ENCODE measurements at places on chromosomes 7 and 10.

DNA sequence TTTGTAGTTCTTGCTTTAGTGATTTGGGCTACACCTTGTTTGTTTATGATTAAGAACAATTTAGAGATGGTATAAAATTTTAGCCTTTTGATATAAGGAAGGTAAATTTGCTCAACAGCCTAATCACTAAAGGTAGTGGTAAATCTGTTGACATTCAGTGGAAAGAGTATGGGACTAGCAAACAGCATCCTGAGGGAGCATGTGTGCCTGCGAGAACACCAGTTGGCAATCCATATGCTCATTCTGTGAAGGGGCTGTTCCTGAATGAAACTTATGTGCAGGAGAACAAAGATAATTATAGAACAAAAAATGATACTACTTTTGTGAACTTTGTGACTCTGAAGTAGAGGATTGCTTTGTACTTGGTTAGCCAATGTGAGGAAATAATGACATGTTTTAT is 44.0 kb downstream of the CAPZA2 start:
- no peak for DNase-seq

GRCh38 chr10:2592360-2593160 is 474.8 kb upstream of the PFKP start:
- DNase-seq = no peak

DNA sequence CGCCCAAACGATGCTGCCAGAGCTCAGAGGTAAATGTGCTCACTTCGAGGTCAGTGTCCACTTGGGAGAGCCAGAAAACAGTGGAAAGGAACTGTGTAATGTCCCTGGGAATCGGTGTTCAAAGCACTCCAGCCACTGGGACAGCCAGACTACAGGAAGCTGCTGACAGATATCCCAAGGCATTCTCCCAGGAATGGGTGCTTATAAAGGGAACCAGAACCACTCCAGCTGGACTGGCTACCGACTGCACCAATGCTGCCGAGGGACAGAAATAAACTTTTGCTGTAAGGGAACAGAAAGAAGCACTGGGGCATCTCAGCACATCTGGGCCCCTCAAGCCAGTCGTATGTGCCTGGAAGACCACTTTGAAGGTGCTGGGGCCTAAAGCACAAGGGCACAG is 76.7 kb downstream of the ATXN7L1 start:
- no peak for DNase-seq

DNA sequence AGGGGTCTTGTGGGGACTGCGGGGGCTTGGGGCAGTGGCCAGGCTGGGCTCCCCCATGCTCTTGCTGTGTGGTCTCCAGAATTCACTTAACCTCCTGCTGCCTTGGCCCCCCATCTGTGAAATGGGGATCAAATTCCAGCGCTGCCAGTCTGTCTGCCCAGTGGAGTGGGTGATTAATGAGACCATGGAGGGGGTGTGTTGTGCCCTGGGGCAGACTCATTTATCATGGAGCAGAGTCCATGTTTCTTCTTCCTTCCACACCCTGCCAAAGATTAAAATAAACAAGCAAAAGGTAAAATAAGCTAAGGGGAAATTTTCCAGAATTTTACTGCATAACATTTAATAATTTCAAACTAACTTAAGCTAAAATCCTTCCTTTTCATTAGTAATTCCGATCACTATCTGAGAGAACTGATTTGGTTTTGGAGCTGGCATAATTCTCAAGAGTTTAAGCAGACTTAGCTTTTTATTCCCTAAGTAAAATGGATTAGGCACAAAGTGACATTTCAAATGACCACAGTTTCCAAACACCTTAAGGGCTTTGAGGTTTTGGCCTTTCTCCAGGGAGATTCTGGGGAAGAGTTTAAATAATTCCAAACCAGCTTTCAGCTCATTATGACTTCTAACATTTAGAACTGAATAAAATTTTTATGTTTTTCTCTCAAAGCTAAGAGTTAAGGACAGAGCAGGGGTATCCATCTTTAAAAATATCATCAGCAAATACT is 211.9 kb downstream of the CXCL12 start:
- peak; percentile 21 for DNase-seq

DNA sequence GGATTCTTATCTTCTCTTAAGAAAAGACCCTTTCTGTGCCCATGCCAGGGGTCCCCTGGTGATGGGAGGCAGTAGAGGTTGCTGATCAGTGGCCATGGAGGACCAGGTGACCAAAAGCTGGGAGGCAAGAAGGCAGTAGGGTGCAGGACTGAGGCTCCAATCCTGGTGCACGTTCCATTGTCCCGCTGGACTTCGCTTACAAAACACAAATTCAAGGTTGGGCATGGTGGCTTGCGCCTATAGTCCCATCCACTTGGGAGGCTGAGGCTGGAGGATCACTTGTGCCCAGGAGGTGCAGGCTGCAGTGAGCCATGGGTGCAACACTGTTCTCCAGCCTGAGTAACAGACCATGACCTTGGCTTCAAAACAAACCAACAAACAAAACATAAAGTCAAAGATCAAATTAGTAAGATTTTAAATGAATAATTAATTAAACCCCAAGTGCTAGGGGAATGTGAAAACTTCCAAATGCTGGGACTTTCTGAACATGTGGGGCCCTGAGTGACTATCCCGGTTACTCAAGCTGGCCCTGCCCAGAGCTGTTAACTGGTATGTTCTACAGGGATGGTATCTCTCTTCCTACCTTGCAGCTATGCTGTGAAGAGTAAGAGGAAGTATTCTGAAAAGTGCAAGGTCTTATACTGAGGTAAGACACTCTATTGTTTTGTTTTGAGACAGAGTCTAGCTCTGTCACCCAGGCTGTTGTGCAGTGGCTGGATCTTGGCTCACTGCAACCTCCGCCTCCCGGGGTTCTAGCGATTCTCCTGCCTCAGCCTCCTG is 97.6 kb downstream of the LYZL2 start:
- no peak for DNase-seq

GRCh38 chr7:51290702-51291540 is 25.7 kb downstream of the COBL start:
- peak; percentile 79 for DNase-seq

DNA sequence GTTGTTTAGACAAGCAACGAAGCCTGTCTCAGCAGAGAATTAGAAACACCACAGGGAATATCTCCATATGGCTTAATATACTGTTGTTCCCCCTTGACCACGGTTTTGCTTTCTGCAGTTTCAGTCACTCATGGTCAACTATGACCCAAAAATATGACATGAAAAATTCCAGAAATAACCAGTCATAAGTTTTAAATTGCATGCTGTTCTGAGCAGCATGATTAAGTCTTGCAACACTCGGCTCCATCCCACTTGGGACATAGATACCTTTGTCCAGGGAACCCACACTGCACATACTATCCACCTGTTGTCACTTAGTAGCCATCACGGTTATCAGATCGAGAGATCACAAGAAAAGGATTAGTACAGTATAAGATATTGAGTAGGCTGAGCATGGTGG is 60.7 kb upstream of the FOXK1 start:
- DNase-seq = peak; percentile 45

DNA sequence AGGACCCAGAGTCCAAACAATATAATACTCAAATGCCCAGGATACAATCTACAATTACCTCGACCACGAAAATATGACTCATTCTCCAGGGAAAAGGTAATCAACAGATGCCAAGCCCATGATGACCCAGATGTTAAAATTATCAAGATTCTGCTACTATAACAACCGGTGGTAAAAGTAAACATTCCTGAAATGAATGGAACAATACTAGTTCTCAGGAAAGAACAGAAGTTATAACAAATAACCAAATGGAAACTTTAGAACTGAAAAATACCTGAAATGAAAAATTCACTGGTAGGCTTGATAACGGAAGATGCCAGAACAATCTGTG is 34.1 kb upstream of the GUSB start:
- DNase-seq = peak; percentile 64

GRCh38 chr10:97584060-97584797 is at the start of gene HOGA1:
Gene HOGA1 (plus strand): TSS chr10:97584389. CDS start chr10:97584704, 315 bp downstream.
- DNase-seq = peak; percentile 67

DNA sequence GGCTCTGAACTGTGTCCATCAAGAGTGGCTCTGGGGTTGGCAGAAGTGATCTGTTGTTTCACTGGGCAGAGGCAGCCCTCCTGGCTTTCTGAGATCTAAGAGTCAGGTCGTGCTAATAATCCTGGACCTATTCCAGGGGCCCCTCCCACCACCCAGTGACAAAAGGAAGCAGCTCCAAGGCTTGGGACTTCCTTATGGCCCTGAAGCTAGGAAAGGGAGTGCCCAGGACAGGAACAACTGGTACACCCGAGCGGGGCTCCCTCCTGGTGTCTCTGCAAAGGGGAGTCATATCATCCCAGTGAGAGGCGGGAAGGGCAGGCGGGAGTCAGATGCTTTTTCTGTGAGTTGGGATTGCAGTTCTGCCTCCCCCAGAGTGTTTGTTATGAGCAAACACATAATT is 32.3 kb downstream of the RPS24 start:
- DNase-seq = peak; percentile 34

GRCh38 chr7:122315507-122316466 is 11.2 kb upstream of the FEZF1 start:
- peak; percentile 10 for DNase-seq

GRCh38 chr7:98049034-98049433 is 57.6 kb upstream of the LMTK2 start:
- no peak for DNase-seq

DNA sequence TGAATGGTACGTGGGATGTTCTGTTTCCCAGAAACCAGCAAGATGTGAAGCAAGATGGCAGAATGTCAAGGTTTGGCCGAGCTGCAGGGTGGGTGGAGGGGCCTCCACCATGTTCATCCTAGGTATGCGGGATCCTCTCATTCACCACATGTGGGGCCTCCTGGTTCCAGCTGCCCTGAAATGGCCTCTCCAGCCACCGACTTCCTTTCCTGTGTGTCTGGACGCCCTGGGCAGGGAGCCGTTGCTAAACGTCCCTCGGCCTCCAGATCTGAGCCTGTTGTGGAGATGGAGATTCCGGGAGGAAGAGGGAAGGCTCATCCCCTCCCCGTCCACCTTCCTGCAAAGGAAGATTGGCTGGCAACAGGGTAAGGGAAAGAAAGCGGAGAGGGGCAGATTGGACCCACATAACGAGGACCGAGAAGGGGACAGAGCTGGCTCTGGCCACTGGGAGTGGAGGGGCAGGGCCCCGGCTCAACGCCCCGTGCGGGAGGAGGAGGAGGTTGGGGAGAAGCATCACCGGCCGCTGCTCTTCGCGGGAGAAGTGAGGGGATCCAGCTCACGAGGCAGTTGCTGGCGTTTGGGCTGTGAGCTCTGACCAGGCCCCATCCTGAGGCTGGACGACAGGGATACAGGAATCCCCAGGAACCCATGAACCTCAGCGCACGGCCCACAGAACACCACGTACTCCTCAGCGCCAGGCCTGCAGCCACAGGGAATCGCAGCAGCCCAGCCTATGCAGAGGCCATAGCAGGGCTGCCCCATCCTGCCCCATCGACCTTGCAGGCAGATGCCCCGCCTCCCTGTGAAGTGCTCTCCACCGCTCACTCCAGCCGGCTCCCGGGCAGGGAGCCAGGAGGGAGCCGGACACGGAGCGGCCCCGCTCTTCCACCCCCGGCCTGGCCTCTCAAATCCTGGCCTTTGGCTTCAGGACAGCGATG is 98.3 kb downstream of the FOXL3 start:
- no peak for DNase-seq

- no peak for DNase-seq
These were observed 143.3 kb upstream of the DKK1 start for GRCh38 chr10:52170776-52171175.
